Stimulated activated CD4-positive, alpha-beta T cell treated with anti-CD3 and anti-CD28 coated beads, Interleukin-1b, Interleukin-23, amount 100 ng/mL, for 48 hours (primary cell): ENCODE measurements at places on chromosomes 3 and 15.

GRCh38 chr3:25019506-25019905 lies 408.6 kb upstream of the RARB start:
- no peak for DNase-seq

- no peak for DNase-seq
These were observed 106.3 kb upstream of the SPATA12 start for GRCh38 chr3:56954125-56954524.

- DNase-seq: no peak
These were observed 47.9 kb downstream of the CORO2B start for GRCh38 chr15:68626739-68627138.

GRCh38 chr15:26083896-26084295 lies 220.8 kb upstream of the ATP10A start:
- DNase-seq: no peak

DNA sequence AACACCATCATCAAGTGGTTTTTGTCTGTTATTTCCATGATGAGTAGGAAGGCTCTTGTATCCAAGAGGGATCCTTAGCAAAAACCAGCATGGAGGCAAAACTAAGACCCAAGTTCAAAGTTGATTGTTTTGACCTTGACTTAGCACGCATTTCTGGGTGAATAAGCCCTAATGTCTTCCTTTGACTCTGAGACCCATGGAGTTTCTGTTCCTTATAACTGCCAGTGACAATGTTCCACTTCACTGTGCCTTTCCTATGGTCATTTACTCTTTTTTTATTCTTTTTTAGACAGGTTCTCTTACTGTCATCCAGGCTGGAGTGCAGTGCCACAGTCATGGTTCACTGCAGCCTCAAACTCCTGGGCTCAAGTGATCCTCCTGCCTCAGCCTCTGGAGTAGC lies 118.2 kb upstream of the MRPL3 start:
- DNase-seq: no peak

- no peak for DNase-seq
These were observed 14.2 kb upstream of the ST6GAL1 start for GRCh38 chr3:186915806-186916796.

DNA sequence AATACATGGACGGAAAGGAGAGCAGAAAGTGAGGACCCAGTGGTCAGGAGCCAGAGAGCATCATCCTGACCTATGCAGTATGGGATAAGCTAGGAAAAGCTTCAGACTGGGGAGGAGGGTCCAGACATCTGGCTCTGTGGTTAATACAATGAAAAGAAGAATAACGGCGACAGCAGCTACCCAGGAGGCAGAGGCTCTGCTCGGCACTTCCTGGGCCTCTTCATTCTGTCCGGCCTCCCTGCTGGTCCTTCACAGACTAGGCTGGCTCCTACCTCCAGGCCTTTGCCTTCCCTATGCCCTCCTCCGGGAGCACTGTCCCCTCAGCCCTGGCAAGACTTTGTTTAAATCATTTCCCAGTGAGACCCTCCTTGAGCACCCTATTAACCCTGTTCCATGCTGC lies 58.9 kb upstream of the WNT5A start:
- no peak for DNase-seq

DNA sequence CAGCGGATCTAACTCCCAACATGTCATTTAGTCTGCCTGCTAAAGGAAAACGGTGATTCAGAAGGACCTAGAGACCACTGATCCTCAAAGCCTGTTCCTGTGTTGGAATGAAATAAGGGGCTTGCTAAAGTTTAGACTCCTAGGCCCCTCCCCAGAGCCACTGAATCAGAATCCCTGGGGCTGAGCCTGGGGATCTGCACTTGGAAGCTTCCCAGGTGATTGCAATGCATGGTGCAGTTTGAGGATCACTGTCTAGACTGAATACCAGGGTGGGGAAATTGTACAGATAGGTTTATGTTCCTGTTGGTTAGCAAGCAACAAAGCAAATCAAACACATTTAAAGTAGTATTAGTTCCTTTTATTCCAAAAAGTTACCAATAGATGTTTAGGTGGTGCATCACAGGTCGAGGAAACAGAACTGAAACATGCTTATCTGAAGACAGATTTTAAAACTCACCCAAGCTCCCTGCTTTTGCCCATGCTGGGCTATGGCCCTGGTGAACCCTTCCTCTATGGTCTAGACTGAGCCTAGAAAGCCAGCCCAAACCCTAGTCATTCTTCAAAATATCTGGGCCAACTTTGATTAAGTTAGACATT lies 29.6 kb upstream of the SPTBN5 start:
- no peak for DNase-seq

DNA sequence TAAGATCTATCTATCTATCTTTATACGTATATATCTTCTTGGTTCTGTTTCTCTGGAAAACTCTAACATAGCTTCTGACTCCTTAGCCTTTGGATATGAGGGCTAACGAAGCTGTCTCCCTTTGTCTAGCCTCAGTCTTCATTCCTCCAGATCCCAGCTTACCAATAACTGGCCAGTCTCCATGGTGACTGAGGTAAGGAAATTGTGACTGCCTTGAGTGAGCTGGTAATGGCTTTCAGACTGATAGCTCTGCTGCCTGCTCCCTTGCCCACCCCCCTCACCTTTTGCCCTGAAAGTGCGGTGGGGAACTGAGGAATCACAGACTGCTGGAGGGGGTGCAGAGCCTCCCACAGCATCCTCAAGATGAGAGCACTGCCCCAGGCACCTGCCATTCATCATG lies 65.8 kb upstream of the ABHD17C start:
- DNase-seq: no peak

DNA sequence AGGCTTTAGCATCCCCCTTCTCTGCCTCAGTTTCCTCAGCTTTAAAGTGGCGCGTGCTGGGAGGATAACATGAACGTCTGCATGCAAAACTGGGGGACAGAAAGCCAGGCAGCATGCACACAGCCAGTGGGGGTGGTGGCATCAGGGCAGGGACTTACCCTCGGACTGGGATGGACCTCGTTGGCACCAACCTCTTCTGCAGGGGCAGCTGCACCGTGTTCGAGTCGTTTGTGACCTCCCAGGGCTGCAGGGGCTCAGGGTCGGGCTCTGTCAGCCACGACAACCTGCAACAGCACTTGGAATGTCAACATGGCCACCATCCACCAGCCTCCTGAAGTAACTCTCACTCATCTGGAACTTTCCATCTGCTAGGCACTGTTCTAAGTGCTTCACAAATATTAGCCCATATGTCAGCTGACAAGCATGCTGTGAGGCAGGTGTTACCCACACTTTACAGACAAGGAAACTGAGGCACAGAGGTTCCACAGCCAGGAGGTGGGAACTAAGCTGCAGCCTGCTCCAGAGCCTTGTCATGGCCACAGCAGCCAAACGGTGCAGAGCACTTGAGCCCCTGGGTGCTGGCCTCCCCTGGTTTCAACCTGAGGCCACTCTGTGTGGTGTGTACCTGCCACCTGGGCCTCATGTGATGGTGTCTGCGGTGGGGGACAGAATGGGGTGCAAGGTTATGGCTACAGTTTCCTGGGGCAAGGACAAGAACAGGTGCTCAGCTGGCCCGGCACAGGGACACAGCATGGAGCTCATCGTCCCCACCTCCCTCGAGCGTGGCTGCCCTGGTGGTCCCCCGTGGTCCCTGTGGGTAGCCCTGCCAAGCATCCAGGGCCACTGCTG lies 6.7 kb downstream of the C3orf22 start:
- DNase-seq: no peak

- DNase-seq: no peak
These were observed 28.0 kb upstream of the MNS1 start for GRCh38 chr15:56492791-56493555.

GRCh38 chr15:78740904-78741274 lies 70.4 kb downstream of the ADAMTS7 start:
- no peak for DNase-seq

DNA sequence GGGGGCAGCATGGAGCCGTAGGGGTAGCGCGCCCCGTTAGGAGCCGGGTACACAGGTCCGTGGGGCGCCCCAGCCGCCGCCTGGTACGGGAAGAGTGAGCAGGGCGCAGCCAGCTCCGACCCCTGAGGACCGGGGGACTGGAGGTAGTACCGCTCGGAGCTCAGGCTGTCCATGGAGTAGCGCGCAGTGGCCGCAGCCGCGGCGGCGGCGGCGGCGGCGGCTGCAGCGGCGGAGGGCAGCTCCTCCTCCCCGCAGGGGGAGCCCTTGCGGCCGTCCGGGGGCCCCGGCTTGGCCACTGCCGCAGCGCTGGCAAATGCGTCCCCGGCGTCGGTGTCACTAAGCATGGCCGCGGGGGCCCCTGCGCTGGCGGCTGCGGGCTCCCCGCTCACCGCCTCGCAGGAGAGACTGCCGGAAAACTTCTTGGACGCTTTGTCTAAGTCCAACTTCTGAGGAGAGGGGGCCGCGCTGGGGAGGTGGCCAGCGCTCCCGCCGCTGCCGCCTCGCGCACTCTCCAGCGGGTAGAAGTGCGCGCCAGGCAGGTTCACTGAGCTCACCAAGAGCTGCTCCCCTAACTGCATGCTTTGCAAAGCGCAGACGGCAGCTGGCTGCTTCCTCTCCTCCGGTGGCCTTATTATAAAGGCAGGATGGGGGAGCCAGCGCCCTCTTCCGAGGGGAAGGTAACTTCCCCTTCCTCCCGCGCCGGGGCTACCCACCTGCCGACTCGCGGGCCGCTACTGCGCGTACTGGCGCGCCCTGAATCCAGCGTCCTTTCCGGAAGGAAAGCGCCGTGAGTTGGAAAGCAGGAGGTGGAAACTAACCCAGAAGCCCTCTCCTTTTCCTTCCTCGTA lies at the start of gene EOMES:
Gene EOMES, minus strand, starts transcription at position 607 of the 848 bp plus-strand sequence. Its CDS starts 29 bp downstream, at position 578.
- peak; percentile 70 for DNase-seq

GRCh38 chr15:40296561-40297230 lies 11.0 kb downstream of the PLCB2 start:
- DNase-seq: no peak

GRCh38 chr15:82742134-82742533 lies 32.5 kb upstream of the AP3B2 start:
- DNase-seq: no peak

GRCh38 chr3:134201201-134202130 lies 49.2 kb downstream of the RYK start:
- no peak for DNase-seq

DNA sequence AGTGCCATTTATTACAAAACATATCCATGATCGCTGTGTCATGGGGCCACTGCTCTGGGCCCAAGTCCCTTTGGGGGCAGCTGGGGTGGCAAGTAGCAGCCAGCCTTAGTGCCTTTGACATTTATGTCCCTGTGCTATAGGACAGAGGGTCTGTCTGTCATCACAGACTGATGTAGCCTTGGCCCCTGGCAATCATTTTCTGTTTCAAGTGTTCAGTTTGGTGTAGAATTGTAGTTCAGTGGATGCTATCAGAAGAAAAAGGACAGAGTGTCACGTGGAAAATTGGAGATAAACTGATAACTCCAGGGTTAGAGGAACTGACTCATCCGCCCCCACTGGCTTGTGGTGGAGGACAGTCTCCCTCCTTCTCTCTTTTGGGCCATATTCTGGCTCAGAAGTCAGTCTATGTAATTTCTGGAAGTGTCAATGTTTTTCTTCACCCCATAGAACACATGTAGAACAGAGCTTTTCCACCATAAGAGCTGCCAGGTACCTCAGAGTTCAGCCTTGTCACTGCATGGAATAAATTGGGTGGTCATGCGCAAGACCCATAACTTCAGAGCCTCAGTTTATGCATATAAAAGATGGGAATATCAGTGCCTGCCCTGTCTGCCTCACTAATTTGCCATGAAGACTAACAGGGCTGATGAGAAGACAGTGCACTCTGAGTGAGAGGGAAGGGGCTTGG lies 4.5 kb upstream of the MRPS22 start:
- no peak for DNase-seq

GRCh38 chr3:14175383-14176037 lies 2.9 kb downstream of the XPC start:
- peak; percentile 53 for DNase-seq

- DNase-seq: no peak
These were observed 20.9 kb upstream of the LARS2 start for GRCh38 chr3:45367453-45367871.

DNA sequence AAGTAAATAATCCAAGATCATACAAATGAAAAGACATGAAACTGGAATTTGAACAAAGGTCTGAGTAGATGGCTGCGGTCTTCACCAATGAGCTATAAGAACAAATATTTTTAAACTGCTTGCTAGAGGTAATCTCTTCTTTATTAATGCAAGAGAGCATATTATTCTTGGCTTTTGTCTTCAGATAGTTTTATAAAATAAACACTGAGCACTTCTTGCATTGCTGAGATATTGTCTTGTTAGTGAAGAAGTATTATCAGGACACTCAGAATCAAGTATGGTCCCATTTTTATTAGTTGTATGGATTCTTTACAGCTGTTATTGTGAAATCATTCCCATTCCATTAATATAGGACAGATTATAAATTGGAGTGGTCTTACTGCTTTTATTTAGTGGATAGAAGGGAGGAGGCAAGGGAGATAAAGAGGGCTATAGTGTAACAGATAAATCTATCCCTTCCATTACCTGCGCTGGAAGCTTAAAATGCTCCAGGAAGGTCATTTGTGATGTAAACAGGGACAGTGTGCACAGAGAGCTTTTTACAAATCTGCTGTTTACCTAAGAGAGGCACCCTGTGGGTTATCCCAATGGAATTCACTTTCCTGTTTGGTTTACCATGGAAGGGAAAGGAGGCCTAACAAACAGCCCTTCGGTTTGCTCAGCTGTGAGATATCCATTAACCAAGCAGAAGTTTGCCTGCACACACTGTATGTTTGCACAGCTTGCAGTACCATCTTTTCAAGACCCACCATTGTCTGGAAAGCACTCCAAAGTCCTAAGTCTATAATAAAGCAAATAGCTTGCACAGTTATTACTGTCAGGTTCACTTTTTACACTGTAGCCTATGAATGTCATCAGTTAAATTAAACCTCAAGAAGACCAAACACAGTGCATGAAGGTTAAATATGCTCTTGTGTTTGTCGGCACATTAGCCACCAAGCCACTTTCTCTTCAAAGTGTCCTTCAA lies 347.7 kb upstream of the TGFBR2 start:
- DNase-seq: no peak

GRCh38 chr15:31031471-31032067 lies 40.1 kb upstream of the MTMR10 start:
- no peak for DNase-seq

GRCh38 chr3:76049776-76050175 lies 264.4 kb upstream of the ZNF717 start:
- no peak for DNase-seq

DNA sequence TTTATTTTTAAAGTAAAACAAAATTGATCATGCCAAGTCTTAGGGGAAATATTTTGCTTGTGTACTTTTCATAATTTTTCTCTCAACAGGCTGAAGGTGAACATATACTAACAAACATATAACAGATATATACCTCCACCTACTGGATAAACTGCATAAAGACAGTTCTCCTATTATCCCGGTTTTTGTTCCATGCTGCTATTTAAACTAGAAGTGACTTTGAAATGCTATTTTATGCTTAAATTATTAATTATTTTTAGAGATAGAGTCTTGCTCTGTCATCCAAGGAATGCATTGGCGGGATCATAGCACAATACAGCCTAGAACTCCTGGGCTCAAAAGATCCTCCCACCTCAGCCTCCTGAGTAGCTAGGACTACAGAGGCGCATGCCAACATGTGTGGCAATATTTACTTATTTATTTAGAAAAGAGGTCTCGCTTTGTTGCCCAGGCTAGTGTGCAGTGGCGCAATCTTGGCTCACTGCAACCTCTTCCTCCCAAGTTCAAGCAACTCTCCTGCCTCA lies 49.8 kb downstream of the ST3GAL6 start:
- no peak for DNase-seq
